GM19239 (cell line): ENCODE measurements at places on chromosomes 6 and 20.
A peak's percentile ranks its signal among the peaks of the same experiment; 100 is the strongest.

GRCh38 chr20:18156045-18156444, 18.4 kb downstream of the KAT14 start:
- DNase-seq, result no peak

- DNase-seq, result no peak
Measured at GRCh38 chr20:50516180-50516934, 6.2 kb downstream of the PTPN1 start.

DNA sequence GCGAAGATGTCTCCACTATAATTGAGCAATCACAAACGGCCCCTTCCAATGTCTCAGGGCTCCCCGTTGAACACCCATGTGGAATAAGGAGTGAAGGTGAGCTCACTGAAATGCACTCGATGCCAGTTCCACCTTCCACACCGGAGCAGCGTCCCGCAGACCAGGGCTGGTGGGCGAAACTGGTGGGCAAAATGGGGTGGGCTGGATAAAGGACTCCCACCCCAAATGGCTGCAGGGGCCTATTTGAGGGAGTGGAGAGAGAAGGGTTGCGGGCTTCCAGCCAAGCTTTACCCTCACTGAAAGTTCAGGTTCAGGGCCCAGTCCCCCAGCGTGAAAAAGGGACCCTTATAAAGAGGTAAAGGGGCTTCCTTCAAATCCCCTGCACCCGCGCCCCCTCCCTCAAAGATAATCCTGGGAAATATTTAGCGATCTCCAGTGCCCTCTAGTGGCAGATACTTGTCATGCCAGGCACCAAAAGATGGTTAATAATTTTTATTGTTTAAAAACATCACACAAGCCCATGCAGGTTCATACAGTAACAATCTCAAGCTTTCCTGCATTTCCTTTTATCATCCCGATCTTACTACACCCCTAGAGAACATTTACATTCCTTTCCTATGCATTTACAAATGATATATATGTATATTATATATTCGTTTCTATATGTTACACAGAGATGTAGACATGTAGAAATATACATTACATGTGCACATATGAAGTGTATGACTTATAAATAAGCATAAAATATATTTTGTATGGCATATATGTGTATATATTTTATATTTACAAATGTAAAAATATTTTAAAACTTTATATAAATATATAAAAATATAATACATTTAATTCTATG, 58.2 kb upstream of the NKX2-2 start:
- DNase-seq, result no peak

GRCh38 chr6:27863962-27864905, 48.0 kb downstream of the OR2B2 start:
- no peak for DNase-seq

DNA sequence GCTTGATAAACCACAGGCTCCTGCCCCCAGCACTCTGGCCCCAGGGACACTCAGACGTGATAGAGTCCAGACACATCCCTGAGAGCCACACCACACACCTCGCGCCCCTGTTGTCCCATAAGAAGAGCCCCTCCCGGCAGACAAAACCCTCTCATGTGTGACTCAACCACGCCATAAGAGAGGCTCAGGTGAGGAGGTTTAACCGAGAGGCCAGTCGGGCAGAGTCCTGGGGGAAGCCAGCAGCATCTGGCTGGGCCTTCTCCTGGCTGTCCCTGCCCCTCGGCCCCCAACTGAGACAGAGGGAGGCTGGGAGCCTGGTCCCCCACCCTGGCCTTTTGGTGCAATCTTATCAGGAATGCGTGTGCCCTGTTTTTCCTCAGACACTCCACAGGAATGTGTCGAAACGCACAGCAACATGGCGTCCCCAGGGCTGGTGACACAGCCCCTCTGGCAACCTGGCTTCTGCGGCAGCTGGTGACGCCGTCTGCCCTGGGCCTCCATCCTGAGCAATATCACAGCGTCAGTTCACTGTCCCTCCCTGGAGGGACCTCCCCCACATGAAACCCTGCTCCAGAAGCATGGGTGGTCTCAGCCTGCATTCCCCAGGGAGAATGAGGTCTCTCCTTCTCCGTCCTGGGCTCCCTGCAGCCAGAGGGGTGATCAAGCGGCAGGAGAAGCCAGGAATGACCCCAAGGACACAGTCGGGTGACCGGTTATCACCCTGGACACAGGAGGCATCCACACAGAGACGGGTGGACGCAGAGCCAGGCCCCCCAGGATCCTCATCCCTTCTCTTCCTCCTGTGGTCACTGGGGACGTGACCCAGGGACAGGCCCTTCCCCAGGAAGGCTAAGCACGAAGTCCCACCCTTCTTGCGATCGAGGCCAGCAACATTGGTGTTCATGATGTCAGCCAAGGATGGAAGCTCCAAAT, 156.6 kb upstream of the AFDN start:
- DNase-seq, result no peak

GRCh38 chr6:22467645-22468044, 101.7 kb upstream of the HDGFL1 start:
- DNase-seq, result no peak

- no peak for DNase-seq
Measured at GRCh38 chr6:125267806-125268523, 33.8 kb downstream of the HDDC2 start.

DNA sequence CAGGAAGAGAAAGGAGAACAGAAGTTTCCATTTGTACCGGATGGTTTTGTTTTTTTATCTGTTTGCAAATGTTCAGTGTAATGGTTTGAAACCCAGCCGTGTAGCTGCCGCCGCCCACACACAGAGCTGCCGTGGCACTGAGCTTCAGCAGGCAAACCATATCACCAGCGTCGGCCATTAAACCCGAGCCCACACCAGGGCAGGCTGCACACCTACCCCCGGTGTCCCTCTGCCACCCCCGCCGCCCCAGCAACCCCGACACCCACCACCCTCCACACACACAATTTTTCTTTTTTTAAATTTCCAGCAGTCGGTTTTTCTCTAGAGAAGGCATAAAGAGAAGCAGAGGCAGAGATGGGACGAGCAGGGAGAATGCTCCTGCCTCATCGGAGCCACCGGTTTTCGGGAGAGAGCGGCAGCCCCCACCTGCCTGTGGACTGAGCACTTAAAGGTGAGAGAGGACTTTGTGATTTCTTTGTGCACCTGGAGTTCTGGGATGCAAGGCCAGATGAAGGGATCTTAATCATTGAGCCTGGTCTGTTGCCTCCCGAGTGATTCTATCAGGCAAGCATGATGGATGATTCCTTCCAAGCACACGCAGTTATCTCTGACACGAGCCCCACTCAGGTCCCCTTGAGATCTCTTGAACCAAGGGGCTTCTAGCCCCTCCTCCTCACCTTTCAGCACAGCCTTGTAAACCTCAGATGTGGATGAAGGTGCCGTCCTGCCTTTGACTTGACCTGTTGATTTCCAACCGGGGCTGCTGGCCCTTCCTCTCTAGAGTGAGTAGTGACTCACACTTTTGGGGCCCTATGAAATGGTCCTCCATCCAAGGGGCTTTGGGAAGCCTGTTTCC, 17.5 kb upstream of the ZNF831 start:
- DNase-seq, result no peak

DNA sequence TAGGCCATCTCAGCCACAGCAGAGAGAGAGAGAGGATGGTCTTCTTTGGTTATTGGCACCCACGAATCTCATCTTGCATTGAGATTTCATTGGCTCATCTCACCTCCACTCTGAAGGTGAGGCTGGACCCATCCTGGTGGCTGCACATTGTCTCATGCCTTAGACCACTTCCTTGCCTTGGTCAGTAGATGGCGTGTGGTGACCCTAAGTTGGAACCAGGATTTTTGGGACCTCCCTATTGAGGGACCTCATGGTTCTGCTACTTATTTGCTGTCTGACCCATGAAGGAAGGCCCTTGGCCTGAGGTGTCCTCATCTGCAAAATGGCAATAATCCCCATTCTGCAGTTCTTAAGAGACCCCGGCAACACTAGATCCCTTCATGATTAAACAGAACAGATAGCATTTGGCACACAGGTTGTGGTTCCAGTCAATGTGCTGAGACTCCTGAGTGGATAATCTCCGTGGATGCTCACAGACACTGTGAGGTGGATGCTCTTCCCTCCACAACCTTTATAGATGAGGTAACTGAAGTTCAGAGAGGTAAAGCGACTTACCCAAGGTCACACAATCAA, 21.5 kb upstream of the AAR2 start:
- peak; percentile 50 for DNase-seq

DNA sequence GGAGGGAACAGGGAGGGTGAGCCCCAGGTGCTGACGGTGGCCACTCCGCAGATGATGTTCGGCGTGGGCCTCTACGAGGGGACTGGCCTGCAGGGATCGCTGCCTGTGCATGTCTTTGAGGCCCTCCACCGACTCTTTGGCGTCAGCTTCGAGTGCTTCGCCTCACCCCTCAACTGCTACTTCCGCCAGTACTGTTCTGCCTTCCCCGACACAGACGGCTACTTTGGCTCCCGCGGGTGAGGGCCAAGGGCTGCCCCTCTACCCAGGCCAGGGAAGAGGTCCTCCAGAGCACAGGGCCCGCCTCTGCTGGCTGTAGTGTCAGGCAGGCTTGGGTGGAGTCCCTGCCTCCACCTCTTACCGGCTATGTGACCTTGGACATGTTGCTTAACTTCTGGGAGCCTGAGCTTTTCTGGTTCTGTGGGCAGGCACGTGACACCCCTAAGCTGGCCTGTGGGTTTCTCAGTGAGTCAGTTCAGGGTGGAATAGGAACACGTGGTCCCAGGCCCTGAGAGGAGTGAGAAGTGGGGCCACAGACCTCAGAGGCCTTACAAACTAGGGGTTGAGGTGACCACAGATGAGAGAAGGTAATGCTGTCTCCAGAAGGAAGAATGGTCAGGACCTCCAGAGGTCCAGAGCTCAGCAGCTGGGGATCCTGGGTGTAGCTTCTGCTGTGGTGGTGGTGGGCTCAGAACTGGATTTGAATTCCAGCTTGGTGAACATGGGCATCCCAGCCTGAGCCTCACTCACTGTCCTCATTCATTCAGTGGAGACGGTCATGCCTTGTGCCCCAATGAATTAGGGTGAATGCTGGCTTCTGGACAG, 11.9 kb downstream of the PCIF1 start:
- DNase-seq, result no peak

DNA sequence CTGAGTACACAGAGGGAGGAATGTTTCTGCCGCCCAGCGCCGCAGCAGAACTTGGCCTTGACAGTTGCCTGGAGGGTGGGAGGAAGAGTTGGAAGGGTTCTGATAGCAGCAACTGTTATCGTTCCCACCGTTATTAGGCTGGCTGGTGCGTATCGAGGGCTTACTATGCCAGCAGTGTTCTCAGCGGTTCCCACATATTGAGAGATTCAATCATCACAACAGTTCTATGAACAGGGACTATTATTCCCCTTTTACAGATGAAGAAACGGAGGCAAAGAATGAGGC, 380.1 kb upstream of the SULF2 start:
- no peak for DNase-seq

DNA sequence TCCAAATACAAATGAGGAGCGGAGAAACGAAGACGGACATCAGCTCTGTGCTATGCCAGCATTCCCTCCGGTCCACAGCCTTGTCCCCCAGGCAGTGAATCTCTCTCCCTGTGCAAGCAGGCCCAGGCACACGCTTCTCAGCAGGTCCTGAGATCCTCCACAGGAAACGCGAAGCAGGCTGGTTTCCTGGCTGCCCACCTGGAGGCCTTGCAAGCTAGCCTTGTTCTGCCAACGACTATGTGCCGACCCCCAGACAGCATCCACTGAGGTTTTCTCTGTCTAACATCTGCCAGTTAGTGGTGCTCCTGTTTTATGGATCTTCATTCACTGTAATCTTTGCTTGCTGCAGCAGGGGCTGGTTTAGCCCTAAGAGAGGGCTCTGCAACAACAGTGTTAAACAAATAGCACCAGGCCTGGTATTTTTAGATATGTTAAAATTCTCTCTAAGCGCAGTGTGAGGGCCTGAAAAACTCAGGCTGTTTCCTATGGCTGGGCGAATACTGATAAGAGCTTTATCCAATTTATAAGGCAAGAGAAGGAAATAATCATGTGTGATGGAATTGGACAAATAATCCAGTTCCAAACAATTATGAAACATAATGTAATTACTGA, 386.0 kb upstream of the ARID1B start:
- no peak for DNase-seq

DNA sequence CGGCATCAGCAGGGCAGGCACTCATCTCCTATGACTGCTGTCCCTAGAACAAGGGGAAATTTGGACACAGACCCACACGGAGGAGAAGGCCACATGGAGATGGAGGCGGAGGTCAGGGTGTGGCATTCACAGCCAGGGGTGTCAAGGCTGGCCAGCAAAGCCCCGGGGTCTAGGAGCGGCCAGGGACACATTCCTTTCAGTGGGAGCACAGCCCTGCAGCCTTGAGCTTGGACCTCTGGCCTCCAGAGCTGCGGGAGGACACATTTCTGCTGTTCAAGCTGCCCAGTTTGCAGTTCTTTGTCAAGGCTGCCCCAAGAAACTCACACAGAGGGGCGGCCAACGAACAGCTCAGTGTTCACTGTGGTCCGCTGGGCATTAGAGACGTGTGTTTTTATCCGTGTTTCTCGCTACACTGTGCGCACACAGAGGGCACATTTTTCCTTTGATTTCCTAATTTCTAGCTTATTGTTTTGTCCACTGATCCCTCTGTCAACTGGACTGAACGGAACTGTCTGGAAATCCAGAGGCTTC, 93.4 kb upstream of the MPC1 start:
- DNase-seq, result no peak

DNA sequence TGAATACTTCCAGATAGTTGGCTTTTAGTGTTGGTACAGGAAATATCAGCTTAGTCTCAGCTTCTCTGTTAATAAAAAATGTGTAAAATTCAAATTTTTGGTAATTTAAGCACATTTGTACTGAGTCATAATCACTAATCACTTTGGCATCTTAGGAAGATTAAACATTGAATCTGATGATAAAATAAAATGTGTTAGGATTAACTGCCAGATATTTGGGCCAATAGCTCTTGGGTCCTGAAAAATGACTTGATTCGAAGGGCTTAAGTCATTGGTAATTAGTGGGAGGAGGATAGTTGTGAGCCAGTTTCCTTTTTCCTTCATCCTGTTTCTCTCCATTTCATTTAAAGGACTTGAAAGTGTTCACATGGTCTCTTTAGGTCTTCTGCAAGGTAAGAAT, 426.1 kb downstream of the RFPL4B start:
- no peak for DNase-seq

GRCh38 chr6:82525775-82526495, 162.3 kb downstream of the TPBG start:
- DNase-seq, result no peak
